ENCODE measurements at places on chromosomes 3 and 15.
A peak's percentile ranks its signal among the peaks of the same experiment; 100 is the strongest.

GRCh38 chr3:39142067-39142466 is 11.3 kb downstream of the CSRNP1 start:
- DNase-seq, result no peak

GRCh38 chr15:40486066-40486770 is 15.4 kb downstream of the CHST14 start:
- DNase-seq, result no peak

DNA sequence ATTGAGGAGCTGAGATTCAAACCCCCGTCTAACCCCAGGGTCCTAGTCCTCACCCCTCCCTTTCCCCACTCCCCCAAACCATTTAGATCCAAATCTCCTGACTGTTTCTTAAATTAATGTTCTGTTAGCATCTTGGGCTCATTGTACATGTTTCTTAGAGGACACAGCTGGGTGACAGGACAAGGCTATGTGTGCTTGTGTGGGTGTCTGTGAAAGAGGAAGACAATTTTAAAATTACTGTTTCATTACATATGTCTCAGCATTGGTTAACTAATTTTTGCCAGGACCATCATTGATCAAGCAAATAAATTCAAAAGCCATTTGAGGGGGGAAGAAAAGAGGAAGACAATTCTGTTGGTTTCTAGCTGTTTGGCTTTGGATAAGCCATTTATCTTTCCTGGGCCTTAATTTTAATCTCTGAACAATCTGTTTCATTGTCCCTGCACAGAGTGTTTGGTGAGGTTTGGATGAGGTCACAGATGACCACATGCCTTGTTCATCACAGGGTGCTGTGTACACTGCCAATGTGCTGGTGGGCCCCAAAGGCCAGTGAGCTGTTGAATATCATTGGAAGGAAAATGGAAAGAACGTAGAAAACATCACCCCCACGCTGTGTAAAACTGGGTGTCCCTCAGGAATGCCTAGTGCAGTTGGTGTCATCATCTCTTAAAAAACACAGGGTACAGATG is 51.9 kb downstream of the RPLP1 start:
- no peak for DNase-seq

DNA sequence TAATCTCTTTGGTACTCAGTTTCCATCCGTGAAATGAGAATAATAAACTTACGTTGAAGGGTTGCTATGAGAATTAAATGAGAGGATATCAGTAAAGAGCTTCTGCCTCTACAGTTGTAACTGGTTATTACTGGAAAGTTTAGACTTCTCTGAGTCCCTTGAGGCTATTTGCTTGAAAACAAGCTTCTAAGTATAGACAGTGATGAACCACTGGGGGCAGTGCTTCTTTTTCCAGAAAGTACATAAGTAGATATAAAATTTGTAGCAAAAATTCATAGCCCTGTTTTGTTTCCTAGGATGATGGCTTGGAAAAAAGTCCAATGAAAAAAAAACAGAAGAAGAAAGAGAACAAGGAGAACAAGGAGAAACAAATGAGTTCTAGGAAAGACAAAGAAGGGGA is 87.1 kb downstream of the RGMA start:
- no peak for DNase-seq

GRCh38 chr15:74889390-74889882 is 406 bp upstream of the MPI start:
- DNase-seq, result no peak

GRCh38 chr3:7917443-7918151 is 584.0 kb upstream of the LMCD1 start:
- peak; percentile 48 for DNase-seq

DNA sequence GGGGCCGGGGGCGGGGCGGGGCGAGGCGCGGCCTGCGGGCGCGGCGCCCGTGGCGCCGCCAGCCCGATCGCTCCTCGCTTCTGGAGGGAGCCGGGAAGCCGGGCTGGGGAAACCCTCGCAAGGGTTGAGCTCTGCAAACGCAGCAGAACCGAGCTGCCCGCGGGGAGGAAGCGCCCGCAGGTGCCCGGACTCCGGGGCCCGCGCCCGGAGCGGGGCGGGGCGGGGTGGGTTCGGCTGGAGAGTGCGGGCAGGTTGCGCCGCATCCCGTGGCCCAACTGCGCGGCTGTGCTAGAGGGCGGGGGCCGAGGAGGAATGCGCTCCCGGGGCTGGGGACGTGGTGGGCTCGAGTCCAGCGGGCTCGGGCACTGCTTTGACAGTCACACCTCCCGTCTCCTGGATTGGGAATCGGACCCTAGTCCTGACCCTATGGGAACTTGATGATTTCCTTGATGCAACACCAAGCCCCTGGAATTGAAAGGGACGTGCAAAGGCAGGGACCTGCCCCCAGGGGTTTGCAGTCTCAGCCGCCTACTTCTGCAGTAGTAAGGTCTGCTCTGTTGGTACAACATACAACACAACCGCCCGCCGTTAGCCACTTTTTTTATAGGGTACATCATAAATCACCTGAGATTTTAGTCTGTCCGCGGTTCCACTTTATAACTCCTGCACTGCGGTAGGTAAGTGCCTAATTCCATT is 34.3 kb downstream of the ZBTB38 start:
- peak; percentile 48 for DNase-seq

DNA sequence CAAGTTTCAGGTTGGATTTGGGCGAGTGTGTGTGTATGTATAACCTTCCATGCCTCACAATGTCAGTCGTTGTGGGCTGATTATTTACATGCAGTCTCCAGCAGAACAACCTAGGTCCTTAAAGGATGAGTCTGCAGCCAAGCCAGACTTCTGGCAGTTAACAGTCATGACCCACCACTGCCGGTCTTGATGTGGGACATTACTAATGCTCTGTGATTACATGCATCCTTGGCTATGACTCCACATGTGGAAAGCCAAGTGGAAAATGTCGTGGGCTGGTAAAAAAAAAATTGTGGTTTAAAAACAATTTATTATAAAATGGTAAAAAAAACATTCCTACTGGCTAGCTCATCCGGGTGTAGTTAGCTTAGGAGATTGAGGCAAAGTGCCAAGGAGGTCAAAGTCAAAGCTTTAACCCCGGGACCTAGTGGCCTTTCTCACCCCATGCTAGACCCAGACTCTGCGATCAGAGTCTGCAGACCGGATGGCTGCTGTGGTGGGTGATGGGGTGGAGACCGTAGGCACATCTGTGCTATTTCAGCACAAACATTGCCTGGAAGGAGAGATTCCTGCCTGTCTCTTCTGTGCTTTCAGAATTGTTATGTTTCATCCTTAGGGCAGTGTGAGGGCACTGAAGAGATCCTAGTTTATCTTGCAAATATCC is 6.8 kb downstream of the RARRES1 start:
- DNase-seq, result peak; percentile 32

DNA sequence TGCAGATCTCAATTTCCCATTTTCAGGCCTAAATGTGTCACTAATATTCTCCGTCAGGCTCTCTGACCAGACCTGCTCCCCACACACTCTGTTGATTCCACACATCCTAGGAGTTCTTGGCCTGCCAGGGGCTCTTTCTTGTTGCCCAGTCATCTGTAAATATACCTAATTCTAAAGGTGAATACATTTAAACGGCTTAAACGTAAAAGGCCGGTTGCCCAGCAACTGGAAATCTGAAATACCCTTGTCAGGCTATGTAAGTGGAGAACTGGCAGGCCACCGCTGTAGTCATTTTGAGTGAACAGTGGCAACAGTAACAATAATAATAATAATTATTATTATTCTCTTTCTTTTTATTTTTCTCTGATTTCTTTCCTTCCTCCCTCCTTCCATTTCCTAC is 302.7 kb downstream of the AGBL1 start:
- no peak for DNase-seq

- no peak for DNase-seq
These were observed 809 bp downstream of the CRTAP start for GRCh38 chr3:33114622-33115023.

DNA sequence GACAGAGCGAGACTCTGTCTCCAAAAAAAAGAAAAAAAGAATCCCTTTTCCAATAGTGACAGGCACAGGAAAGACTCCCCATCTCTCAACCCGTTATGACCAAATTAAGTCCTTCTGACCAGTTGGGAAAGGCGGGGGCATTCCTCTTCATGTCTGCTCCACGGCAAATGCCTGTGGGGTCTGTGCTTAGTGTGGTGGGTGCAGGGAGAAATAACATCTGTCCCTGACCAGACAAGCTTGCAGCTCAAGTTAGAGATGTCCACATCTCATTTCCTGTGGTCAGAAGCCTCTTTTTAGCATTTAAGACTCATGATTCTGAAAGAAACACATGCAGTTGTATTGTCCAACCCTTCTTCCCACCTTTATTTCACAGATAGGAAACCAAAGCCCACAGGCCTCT is 16.2 kb downstream of the PLA1A start:
- DNase-seq, result no peak

GRCh38 chr15:70039917-70040316 is 57.8 kb downstream of the TLE3 start:
- DNase-seq, result no peak

- no peak for DNase-seq
These were observed 339.0 kb upstream of the PROK2 start for GRCh38 chr3:72123908-72124441.

GRCh38 chr3:71600646-71601288 is 17.2 kb upstream of the FOXP1 start:
- no peak for DNase-seq

GRCh38 chr3:25834346-25834745 is 44.5 kb downstream of the OXSM start:
- no peak for DNase-seq

DNA sequence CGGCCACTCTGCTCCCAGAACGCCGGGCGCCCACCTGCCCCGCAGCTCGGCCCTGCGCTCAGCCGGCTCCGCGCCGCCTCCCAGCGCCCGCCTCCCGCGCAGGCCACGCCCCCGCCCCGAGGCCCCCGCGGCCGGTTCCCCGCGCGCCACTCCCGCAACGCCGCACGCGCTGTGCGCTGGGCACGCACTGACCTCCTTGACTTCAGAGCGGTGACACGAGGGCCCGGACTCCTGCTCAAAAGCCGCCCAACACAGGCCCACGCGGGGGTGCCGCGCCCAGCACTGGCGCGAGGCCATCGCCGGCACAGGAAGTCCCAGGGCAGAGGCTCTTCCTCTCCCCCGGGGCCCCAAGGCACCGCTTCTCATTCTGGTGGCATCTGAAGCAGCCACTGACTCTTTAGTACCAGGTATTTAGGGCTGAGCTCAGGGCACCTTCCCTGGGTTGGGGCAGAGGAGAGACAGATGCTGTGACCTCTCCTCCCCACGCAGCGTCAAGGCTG is 12.4 kb downstream of the TNK2 start:
- peak; percentile 62 for DNase-seq

DNA sequence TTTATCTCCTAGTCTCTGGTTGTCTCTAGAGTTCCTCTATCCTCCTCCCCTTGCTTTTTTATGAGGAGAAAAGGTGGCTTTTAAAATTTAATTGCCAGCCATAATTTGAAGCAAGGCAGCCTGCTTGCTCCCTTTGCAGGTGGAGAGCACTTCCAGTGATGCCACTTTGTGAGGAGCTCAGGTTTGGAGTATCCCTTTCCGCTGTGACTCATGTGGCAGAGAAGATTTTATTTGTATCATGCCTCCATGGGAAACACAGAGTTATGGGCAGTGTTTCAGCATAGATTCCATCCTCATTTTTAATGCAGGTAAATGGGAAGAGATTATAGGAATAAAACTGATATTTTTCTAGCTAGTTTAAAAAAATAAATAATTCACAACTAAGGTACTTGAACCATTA is 7.0 kb downstream of the PPM1L start:
- no peak for DNase-seq

GRCh38 chr3:124772081-124772831 is 42.0 kb downstream of the UMPS start:
- DNase-seq, result no peak

GRCh38 chr3:197002701-197003454 is 26.7 kb downstream of the MELTF start:
- DNase-seq, result peak; percentile 78

GRCh38 chr3:2301361-2301760 is 202.7 kb downstream of the CNTN4 start:
- DNase-seq, result no peak

Measured in stimulated activated CD4-positive, alpha-beta T cell treated with anti-CD3 and anti-CD28 coated beads, Interleukin-4, amount 100 ng/mL, for 24 hours (primary cell).